AG04450 (cell line): ENCODE measurements at places on chromosomes 12 and 14. TPM values are rescaled to one million over a fixed set of nuclear protein-coding genes. Genes with fewer than 3 reads are reported as not detected.

GARIN6 gene
- polyA plus RNA-seq = not detected in 2 replicates

HOXC9 gene
- not detected in 2 replicates for polyA plus RNA-seq

KRT83 gene
- 0.04 TPM in 1 of 2 replicates, not detected in the other for polyA plus RNA-seq

AVPR1A gene
- polyA plus RNA-seq = not detected in 2 replicates

TTC6 gene
- 0.01 TPM in 1 of 2 replicates, not detected in the other for polyA plus RNA-seq

OXA1L gene
- polyA plus RNA-seq = 181 and 198 TPM in 2 replicates

KRT2 gene
- polyA plus RNA-seq = not detected in 2 replicates

ACSS3 gene
- 1.9 and 3.0 TPM in 2 replicates for polyA plus RNA-seq

KRT6C gene
- not detected in 2 replicates for polyA plus RNA-seq

FBLN5 gene
- 116 and 176 TPM in 2 replicates for polyA plus RNA-seq

TTC5 gene
- polyA plus RNA-seq = 20.0 and 23.5 TPM in 2 replicates

SLC5A8 gene
- polyA plus RNA-seq = not detected in 2 replicates

ABCC9 gene
- 2.0 and 2.7 TPM in 2 replicates for polyA plus RNA-seq

SIX6 gene
- polyA plus RNA-seq = not detected in 2 replicates

USP44 gene
- 53.9 and 62.0 TPM in 2 replicates for polyA plus RNA-seq

TPI1 gene
- 1,246 and 1,347 TPM in 2 replicates for polyA plus RNA-seq

TSHR gene
- polyA plus RNA-seq = not detected in 2 replicates

CMTM5 gene
- polyA plus RNA-seq = 0.37 and 0.47 TPM in 2 replicates

LRRC43 gene
- polyA plus RNA-seq = 0.27 and 0.48 TPM in 2 replicates

TMCC3 gene
- 0.29 and 0.50 TPM in 2 replicates for polyA plus RNA-seq

CEBPE gene
- not detected in 2 replicates for polyA plus RNA-seq

BATF gene
- not detected in 2 replicates for polyA plus RNA-seq

SLCO1B1 gene
- not detected in 2 replicates for polyA plus RNA-seq

PRMT5 gene
- 125 and 133 TPM in 2 replicates for polyA plus RNA-seq

L3HYPDH gene
- 49.8 and 67.3 TPM in 2 replicates for polyA plus RNA-seq

TM7SF3 gene
- polyA plus RNA-seq = 116 and 120 TPM in 2 replicates

SMOC1 gene
- 19.2 and 21.9 TPM in 2 replicates for polyA plus RNA-seq

IGF1 gene
- 0.01 and 0.10 TPM in 2 replicates for polyA plus RNA-seq

TMPRSS12 gene
- polyA plus RNA-seq = not detected in 2 replicates

RASSF8 gene
- 22.0 and 25.5 TPM in 2 replicates for polyA plus RNA-seq

LPAR5 gene
- not detected in 2 replicates for polyA plus RNA-seq

CCDC196 gene
- not detected in 2 replicates for polyA plus RNA-seq

PRKD1 gene
- polyA plus RNA-seq = 20.7 and 24.5 TPM in 2 replicates

NTF3 gene
- 28.7 and 31.5 TPM in 2 replicates for polyA plus RNA-seq

CCDC175 gene
- not detected in 2 replicates for polyA plus RNA-seq

SH2B3 gene
- polyA plus RNA-seq = 21.6 and 22.6 TPM in 2 replicates

BDKRB2 gene
- polyA plus RNA-seq = 182 and 212 TPM in 2 replicates

POTEG gene
- polyA plus RNA-seq = not detected in 2 replicates

SLC22A17 gene
- 17.4 and 27.0 TPM in 2 replicates for polyA plus RNA-seq

FGF6 gene
- not detected in 2 replicates for polyA plus RNA-seq

TAS2R20 gene
- 0.62 and 0.67 TPM in 2 replicates for polyA plus RNA-seq

IGFBP6 gene
- polyA plus RNA-seq = 182 and 274 TPM in 2 replicates

STAB2 gene
- polyA plus RNA-seq = not detected in 2 replicates

PROX2 gene
- not detected in 2 replicates for polyA plus RNA-seq

ESPL1 gene
- polyA plus RNA-seq = 1.6 and 2.1 TPM in 2 replicates

WNT1 gene
- not detected in 2 replicates for polyA plus RNA-seq

SLC17A8 gene
- polyA plus RNA-seq = not detected in 2 replicates
